ENCODE measurements at places on chromosomes 4 and X. TPM values are rescaled to one million over a fixed set of nuclear protein-coding genes. Genes with fewer than 3 reads are reported as not detected.

- no peak for DNase-seq
Observed at GRCh38 chr4:40401096-40401495, 66.0 kb downstream of the CHRNA9 start.

- DNase-seq: no peak
Observed at GRCh38 chr4:26009502-26009901, 95.5 kb downstream of the SMIM20 start.

DNA sequence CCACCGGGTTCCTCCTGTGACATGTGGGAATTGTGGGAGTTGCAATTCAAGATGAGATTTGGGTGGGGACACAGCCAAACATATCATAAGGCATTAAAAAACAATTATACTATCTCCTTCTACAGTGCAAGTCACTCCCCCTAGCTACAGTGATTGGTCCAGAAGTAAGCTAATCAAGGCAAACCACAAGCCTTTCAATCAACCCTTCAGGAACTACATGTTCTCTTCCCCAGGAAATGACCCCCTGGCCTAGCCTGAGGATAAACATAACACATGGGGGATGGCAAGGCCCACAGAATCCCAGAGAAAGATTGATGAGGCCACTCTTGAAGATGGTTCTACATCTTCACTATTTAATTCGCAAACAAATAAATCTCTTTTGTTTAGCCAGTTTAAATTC is 25.2 kb upstream of the FAM241A start:
- DNase-seq: no peak

DNA sequence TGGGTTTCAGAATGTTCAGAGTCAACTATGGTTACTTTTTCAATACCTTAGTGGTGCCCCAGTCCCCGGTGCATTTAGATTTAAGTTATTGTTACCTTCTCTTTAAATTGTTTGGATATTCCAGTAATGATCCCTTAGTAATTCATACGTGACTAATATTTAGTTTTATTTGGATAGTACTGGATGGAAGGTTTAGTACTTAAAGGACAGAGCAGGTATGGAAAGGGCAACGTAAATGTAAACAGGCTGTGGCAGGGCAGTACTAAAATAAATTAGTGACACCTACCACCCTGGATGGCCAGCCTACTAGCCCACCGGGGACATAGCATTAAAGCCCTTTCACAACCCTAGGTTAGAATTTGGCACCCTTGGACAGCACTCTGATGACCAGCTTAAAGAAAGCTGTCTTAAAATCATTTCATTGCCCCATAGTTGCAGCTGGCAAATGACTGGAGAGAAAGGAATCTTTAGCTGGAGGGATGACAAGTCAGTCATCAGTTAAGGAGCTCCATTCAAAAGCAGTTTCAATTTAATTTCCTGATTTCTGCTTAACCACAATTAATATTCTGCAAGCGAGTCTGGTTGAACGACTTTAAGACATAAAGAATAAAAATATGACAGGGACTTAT is 16.4 kb downstream of the PLP1 start:
- no peak for DNase-seq

DNA sequence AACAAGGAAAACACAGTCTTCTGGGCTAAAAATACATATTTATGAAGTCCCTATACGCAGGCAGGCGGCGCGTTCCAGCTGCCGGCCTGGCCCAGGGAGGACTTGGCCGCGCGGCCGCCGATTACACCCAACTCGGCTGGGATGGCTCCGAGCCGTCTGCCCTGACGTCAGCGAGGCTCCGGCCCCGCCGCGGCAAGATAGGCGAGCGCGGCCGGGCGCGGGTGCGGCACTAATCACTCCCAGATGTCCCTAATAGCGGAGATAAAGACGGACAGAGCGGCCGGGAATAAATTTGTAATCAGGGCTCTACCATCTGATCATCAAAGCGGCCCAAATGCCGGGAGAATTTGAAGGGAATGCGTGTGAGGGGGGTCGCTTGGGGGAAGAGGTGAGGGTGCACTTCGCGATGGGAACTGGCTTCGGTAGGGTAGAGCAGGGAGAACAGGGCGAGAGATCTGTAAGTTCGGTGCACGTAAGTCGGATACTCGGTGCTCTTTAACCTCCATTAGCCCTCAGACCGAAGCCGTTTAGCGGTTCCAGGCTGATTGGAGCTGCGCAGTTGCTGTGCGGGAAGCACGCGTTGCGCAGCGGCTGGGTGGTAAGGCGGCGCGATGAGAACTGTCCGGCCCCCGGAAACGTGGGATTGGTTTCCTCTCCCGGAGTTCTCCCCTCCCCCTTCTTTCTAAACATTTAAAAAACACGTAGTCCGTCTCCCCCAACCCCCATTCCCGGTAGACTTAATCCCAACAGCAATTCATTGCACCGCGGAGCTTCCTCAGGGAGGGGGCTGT is 7.7 kb downstream of the HAND2 start:
- DNase-seq: peak; percentile 57

DNA sequence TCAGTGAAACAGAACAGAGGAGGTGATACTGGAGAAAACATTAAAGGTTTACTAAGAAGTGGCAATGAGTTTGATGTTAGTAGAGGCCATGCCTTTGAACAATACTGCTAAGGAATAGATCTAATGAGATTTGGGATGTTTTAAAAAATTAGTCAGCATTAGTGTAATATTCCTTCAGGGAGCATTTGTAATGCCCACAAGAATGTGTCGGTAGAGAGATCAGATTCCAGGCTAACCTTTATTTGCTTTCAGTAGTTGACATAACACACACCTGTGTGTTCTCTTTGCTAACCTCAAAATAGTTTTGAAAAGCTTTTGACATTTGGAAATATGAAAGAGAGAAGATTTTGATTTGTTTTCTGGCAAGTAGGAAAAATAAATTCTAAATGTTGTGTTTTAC is 328.8 kb downstream of the BMPR1B start:
- DNase-seq: no peak

DNA sequence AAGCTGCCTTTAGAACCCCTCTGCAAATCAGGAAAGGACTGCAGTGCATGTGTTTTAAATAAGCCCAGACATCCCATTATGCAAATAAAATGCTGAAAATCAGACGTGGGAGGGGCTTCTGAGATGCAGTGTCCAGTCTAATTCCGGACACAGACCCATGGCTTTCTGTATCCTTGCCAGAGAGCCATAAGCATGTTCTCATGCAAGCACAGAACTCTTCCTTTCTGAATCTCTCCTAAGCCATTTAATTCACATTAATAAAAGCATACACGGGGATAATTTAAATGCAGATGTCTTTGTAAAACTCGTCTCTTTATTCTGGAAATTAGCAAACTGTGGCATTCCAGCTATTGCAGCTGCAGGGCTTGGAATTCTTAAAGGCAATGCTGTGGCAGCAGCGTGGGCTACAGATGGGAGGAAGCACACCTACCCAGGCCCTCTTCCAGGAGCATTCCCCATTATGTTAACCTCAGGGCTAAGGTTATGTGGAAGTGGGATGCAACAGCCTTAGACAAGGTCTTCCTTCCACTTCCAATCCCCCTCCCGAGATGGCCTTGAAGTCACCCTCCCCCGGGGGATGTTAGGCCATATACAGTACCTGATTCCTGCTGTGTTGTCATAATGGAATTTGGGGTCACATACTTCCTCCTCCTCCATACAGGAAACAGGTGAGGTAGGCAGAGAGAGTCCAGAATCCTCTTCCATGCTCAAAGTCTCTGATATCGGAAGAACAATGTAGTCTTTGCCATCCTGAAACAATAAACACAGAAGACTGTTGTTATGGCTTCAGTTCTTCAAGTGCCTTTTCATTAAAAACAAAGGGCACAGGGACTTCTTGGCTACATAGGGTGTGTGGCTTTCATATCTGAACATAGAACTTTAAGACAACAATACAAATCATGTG is 38.1 kb downstream of the KDR start:
- no peak for DNase-seq

The NEK1 gene
- total RNA-seq: 8.2 TPM

The TLR7 gene
- not detected for total RNA-seq

The RRH gene
- not detected for total RNA-seq

Data from SJCRH30 (cell line).